ENCODE measurements at places on chromosomes 12 and 14. TPM values are rescaled to one million over a fixed set of nuclear protein-coding genes. Genes with fewer than 3 reads are reported as not detected.

- no peaks in the 10 kb centered on the region for H3K36me3 ChIP-seq
- H3K4me1 ChIP-seq = no peaks in the 10 kb centered on the region
- DNase-seq = no peak
- H3K27ac ChIP-seq = no peak overlapping the region
- H3K27me3 ChIP-seq = no peaks in the 10 kb centered on the region
These were observed 227.2 kb upstream of the ATP2B1 start for GRCh38 chr12:89935850-89936249.

GRCh38 chr14:49512147-49512551 is 74.0 kb downstream of the RPS29 start:
- H3K4me3 ChIP-seq = no peak overlapping the region
- no peaks in the 10 kb centered on the region for H3K36me3 ChIP-seq
- H3K27ac ChIP-seq = no peak overlapping the region
- no peaks in the 10 kb centered on the region for H3K4me1 ChIP-seq

GRCh38 chr14:54603362-54603761 is 36.4 kb downstream of the SAMD4A start:
- no peaks in the 10 kb centered on the region for H3K27me3 ChIP-seq
- DNase-seq = peak; percentile 74
- peaks cover 2% of the 10 kb centered on the region for H3K36me3 ChIP-seq
- peaks cover 14% of the 10 kb centered on the region for H3K4me1 ChIP-seq
- no peak overlapping the region for H3K27ac ChIP-seq

DNA sequence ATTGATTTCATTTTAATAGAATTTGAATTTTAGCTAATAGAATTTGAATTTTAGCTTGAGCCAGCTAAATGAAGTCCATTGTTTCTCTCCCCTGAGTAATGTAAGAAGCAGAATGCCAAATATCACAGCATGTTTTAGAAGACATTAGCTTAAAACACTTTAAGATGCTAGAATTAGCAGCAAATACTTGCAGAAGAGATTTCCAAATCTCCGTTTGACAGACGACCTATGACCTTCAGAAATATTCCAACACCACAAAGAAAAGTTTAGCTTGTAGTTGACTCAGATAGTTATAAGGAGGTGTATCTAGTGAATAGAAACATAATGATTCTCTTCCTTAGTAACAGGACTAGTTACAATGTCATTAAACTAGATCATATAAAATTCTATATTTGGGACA is 51.7 kb upstream of the MYF6 start:
- no peak overlapping the region for H3K27ac ChIP-seq
- H3K4me3 ChIP-seq = no peak overlapping the region
- peak; percentile 36 for DNase-seq
- no peaks in the 10 kb centered on the region for H3K36me3 ChIP-seq

DNA sequence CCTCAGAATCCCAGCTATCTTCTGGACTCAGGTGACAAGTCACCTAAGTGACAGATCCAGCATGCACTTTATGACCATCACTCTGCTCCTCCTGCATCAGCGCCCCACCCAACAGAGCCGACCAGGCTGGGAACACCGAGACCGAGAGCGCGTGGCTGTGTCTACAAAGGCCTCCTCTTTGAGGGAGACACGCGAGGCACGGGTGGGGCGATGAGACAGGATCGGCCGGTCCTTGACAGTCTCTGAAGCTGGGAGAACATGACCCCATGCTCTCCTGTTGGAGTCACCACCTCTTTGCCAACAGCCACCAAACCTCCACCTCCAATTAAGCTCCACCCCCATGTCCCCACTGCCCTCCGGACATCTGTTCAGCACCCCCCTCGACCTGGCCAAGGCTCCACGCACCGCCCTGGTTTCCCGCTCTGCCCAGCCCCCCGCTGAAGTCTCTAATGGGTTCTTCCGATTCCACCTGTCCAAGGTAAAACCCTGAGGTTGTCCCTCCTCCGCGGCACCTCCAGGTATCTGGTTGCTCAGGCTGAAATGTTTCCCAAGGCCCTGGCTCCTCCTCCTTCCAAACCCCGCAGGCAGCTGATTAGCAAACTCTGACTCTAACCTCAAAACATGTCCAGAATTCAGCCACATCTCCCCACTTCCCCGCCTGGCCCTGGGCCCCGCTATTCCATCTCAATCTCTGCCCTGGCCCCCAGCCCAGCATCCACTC is 31.5 kb downstream of the HSP90AA1 start:
- H3K27me3 ChIP-seq = no peaks in the 10 kb centered on the region
- H3K4me1 ChIP-seq = peaks cover 6% of the 10 kb centered on the region
- peak; percentile 70 for DNase-seq
- peaks cover 21% of the 10 kb centered on the region for H3K36me3 ChIP-seq

The ISCA2 gene
- total RNA-seq = 17.7 TPM

The GPRC5A gene
- total RNA-seq = 2.3 TPM
